ENCODE measurements at places on chromosomes 4 and X.
A peak's percentile ranks its signal among the peaks of the same experiment; 100 is the strongest.

- no peaks in the 10 kb centered on the region for H3K36me3 ChIP-seq
- peak overlapping the region; percentile 63 for H3K27ac ChIP-seq
- H3K27me3 ChIP-seq: peaks cover 50% of the 10 kb centered on the region
Measured at GRCh38 chr4:100165809-100166208, 24.5 kb downstream of the DDIT4L start.

DNA sequence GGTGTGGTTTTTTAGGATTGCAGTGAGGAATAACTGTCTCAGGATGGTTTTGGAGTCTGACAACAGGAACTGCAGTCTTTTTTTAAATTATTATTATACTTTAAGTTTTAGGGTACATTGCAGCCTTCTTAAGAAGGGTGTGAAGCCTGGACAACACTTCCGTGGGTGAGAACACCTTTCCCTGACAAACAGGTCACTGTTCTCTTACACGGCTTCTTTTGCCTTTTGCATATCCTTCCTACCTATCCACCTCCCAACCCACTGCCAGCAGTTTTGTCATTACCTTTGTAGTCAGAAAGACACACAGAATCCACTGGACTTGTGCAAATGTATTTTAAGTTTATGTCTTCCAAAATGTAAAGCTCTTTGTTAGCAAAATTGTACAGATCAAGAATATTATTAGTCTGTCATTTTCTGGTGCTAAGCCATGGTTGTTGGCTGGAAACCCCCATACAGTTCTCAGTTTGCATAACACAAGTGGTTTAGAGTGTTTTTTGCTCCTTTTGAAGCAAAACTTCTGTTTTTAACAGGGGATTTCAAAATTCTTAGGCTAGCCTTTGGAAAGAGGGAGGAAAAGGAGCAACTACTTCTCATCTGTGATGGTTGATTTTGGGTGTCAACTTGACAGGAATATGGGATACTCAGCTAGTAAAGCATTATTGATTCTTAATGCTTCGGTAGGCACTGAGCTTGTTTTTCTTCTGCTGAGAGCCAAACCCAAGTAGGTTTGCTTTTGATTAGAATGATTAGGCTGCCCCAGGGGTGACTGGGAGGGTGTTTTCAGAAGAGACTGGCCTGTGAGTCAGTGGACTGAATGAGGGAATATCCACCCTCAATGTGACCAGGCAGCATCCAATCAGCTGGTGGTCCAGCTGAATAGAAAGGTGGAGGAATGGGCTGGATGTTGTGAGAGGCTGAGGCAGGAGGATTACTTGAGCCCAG lies 29.4 kb upstream of the KLHL2 start:
- H3K36me3 ChIP-seq: no peaks in the 10 kb centered on the region
- H3K4me1 ChIP-seq: no peaks in the 10 kb centered on the region
- H3K27ac ChIP-seq: no peak overlapping the region
- no peak overlapping the region for H3K4me3 ChIP-seq

DNA sequence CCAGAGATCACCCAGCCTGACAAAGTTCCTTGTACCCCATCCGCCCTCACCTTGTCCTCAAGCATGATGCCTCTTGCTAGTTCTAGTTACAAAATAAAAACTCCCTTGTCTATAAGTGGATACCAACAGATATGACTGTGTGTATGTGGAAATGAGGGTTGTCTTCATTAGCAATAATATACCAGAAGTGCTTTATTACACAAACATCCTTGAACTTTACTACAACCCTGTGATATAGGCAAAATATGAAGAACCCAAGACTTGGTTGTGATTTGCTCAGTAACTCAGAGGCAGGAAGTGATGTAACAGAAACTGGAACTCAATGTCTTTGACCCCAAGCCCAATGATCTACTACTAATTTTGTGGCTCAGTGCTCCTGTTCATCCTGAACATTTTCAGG lies 97.6 kb downstream of the AKAP4 start:
- no peak overlapping the region for H3K4me3 ChIP-seq
- no peaks in the 10 kb centered on the region for H3K36me3 ChIP-seq
- H3K4me1 ChIP-seq: no peaks in the 10 kb centered on the region

- DNase-seq: no peak
- no peak overlapping the region for H3K27ac ChIP-seq
- no peak overlapping the region for H3K4me3 ChIP-seq
- H3K27me3 ChIP-seq: no peaks in the 10 kb centered on the region
Measured at GRCh38 chr4:126592088-126592487, 1040.7 kb upstream of the INTU start.

GRCh38 chr4:177446586-177446985 lies 4.3 kb upstream of the AGA start:
- H3K36me3 ChIP-seq: no peaks in the 10 kb centered on the region
- DNase-seq: no peak
- no peaks in the 10 kb centered on the region for H3K4me1 ChIP-seq
- no peak overlapping the region for H3K4me3 ChIP-seq
- no peak overlapping the region for H3K27ac ChIP-seq
- no peaks in the 10 kb centered on the region for H3K27me3 ChIP-seq

- no peak overlapping the region for H3K27ac ChIP-seq
- DNase-seq: no peak
- no peak overlapping the region for H3K4me3 ChIP-seq
- H3K36me3 ChIP-seq: no peaks in the 10 kb centered on the region
- H3K4me1 ChIP-seq: no peaks in the 10 kb centered on the region
- H3K27me3 ChIP-seq: no peaks in the 10 kb centered on the region
Measured at GRCh38 chr4:106835919-106836318, 200.2 kb downstream of the DKK2 start.

GRCh38 chr4:123365412-123365811 lies 31.2 kb upstream of the SPRY1 start:
- H3K27me3 ChIP-seq: no peaks in the 10 kb centered on the region
- no peaks in the 10 kb centered on the region for H3K36me3 ChIP-seq
- no peak for DNase-seq
- no peak overlapping the region for H3K27ac ChIP-seq
- H3K4me3 ChIP-seq: no peak overlapping the region

DNA sequence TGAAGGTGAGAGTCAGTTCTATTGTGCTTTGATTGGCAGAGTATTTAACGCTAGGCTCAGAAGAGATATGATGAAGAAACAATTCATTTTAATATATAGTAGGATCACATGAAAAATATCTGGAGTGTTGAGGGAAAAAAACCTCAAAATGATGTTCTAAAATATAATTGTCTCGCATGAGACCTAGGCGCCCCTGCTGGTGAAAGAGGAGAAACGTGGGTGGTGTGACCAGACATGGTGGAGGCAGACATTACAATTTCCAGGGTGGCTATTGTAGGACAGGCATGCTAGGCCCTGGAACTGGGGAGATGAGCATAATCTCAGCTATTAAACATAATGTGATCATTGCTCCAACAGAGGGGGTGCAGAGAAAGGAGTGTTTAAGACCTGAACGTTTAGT lies 210.0 kb downstream of the HS3ST1 start:
- no peak overlapping the region for H3K27ac ChIP-seq
- no peak overlapping the region for H3K4me3 ChIP-seq
- no peak for DNase-seq
- peaks cover 7% of the 10 kb centered on the region for H3K4me1 ChIP-seq
- no peaks in the 10 kb centered on the region for H3K27me3 ChIP-seq

GRCh38 chr4:184167576-184167975 lies 50.1 kb downstream of the ENPP6 start:
- H3K36me3 ChIP-seq: no peaks in the 10 kb centered on the region
- DNase-seq: no peak
- no peaks in the 10 kb centered on the region for H3K4me1 ChIP-seq
- no peak overlapping the region for H3K27ac ChIP-seq

- no peaks in the 10 kb centered on the region for H3K4me1 ChIP-seq
- H3K27me3 ChIP-seq: no peaks in the 10 kb centered on the region
- no peak overlapping the region for H3K4me3 ChIP-seq
- no peak for DNase-seq
Measured at GRCh38 chr4:163815776-163816175, 321.3 kb downstream of the TMA16 start.

- H3K4me3 ChIP-seq: no peak overlapping the region
- no peaks in the 10 kb centered on the region for H3K27me3 ChIP-seq
- H3K36me3 ChIP-seq: no peaks in the 10 kb centered on the region
- no peak overlapping the region for H3K27ac ChIP-seq
Measured at GRCh38 chrX:124518885-124519284, 172.5 kb downstream of the SH2D1A start.

DNA sequence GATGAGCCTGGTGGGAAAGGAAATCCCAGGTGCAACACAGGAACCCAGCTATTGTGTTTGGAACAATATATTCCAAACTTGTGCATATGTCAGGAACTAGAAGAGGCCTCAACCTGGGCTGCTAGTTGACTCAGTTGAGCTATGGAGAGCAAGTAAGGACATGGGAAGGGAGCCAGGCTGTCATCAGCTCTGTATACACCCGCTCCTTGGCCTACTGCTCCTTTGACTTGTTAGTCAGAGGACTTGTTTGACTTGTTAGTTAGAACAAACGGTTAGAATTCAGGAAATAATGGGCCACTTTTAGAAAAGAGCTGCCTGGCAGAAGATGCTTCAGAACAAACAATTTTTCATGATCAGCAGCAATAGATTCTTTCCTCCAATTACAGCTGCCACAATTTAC lies 76.4 kb downstream of the CBLL2 start:
- no peak for DNase-seq
- peaks cover 4% of the 10 kb centered on the region for H3K27me3 ChIP-seq
- H3K27ac ChIP-seq: no peak overlapping the region
- H3K4me1 ChIP-seq: no peaks in the 10 kb centered on the region

GRCh38 chrX:108264376-108264775 lies 172.8 kb downstream of the ATG4A start:
- DNase-seq: no peak
- no peak overlapping the region for H3K27ac ChIP-seq
- H3K27me3 ChIP-seq: no peaks in the 10 kb centered on the region
- no peaks in the 10 kb centered on the region for H3K4me1 ChIP-seq

GRCh38 chr4:1249731-1250526 lies 999 bp upstream of the CTBP1 start:
- peak overlapping the region; percentile 87 for H3K27ac ChIP-seq
- H3K4me1 ChIP-seq: peaks cover 16% of the 10 kb centered on the region
- H3K27me3 ChIP-seq: no peaks in the 10 kb centered on the region
- DNase-seq: no peak
- peaks cover 20% of the 10 kb centered on the region for H3K36me3 ChIP-seq

DNA sequence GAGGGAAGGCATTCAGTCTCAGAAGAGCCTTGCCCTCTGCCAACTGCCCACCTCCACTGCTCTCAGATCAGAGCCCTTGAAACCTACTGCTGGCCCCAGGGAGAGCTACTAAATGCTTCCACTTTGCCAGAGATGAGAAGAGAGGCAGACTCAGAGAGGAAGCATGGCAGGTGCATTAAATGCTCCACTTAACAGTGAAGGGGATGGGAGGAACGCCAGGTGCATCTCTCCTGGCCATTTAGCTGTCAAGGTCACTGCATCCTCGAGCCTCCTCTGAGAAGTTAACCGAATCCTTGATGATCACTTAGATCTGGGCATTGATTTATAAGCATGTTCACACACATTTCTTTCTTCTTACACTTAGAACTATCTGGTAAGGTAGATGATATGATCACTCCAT lies 15.0 kb downstream of the TRPC5 start:
- no peaks in the 10 kb centered on the region for H3K4me1 ChIP-seq
- no peak overlapping the region for H3K27ac ChIP-seq
- no peaks in the 10 kb centered on the region for H3K36me3 ChIP-seq
- no peak overlapping the region for H3K4me3 ChIP-seq

GRCh38 chr4:48854982-48855381 lies 24.1 kb downstream of the OCIAD1 start:
- H3K27ac ChIP-seq: no peak overlapping the region
- DNase-seq: no peak
- H3K27me3 ChIP-seq: no peaks in the 10 kb centered on the region
- H3K4me1 ChIP-seq: no peaks in the 10 kb centered on the region
- H3K4me3 ChIP-seq: no peak overlapping the region
- H3K36me3 ChIP-seq: peaks cover 98% of the 10 kb centered on the region

GRCh38 chrX:22081475-22082092 lies 49.5 kb downstream of the PHEX start:
- H3K27me3 ChIP-seq: no peaks in the 10 kb centered on the region
- H3K4me3 ChIP-seq: no peak overlapping the region
- H3K36me3 ChIP-seq: no peaks in the 10 kb centered on the region
- H3K4me1 ChIP-seq: no peaks in the 10 kb centered on the region
- DNase-seq: peak; percentile 33

DNA sequence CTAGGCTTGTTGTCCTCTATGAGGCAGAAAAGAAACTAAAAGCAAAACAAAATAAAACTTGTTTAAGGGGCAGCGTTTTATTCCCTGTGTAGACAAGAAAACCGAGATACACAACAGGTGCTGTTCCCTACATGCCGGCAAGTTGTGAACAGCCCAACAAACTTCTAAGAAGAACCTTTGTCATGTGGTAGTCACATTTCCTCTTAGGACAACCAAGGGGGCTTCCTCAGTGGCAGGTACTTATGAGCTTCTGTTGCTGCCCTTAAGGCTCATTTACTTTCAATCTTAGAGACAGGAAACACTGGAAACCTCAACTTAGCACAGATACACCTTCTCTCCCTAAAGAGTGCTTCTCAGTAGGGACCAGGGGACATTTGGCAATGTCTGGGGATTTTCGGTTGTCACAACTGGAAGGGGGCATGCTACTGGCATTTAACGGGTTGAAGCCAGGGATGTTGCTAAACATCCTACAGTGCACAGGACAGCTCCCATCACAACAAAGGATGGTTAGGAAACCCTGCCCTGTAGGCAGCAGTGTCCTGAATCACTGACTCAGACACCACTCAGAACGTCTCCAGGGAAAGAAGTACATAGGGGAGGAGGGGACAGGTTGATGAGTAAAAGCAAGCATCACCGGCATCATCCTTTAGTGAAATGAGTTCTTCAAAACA lies 111.0 kb downstream of the ASB9 start:
- no peak overlapping the region for H3K4me3 ChIP-seq
- no peak overlapping the region for H3K27ac ChIP-seq
- no peaks in the 10 kb centered on the region for H3K4me1 ChIP-seq
- no peaks in the 10 kb centered on the region for H3K27me3 ChIP-seq

GRCh38 chrX:118536687-118537461 lies 41.3 kb downstream of the DOCK11 start:
- DNase-seq: no peak
- H3K27me3 ChIP-seq: no peaks in the 10 kb centered on the region
- H3K27ac ChIP-seq: peak overlapping the region; percentile 24
- no peak overlapping the region for H3K4me3 ChIP-seq
- H3K4me1 ChIP-seq: peaks cover 4% of the 10 kb centered on the region

DNA sequence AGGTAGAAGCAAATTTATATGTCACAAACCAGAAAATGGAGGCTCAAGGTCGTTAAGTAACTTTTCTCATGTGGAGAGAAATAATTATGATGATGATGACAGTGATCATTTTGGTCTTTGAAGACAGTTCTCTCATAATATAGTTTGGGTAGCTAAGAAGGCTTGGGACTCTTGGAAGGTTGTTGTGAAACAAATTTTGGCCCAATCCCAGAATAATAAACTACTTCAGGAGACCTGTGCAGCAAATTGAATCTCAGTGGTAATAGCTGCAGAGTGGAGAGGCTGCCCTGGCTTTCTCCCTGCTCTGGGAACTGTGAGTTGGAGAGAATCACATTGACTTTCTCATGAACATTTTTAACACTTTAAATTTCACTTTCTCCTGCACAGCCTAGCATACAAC lies 217.2 kb upstream of the BOD1L1 start:
- H3K4me3 ChIP-seq: no peak overlapping the region
- H3K36me3 ChIP-seq: no peaks in the 10 kb centered on the region
- no peaks in the 10 kb centered on the region for H3K27me3 ChIP-seq
- H3K4me1 ChIP-seq: peaks cover 2% of the 10 kb centered on the region
